LHCN-M2 (cell line): ENCODE measurements at places on chromosomes 1 and 21. TPM values are rescaled to one million over a fixed set of nuclear protein-coding genes. Genes with fewer than 3 reads are reported as not detected.

BATF3 gene
- total RNA-seq, result 1.3 and 5.1 TPM in 2 replicates

AIDA gene
- 49.2 and 65.3 TPM in 2 replicates for total RNA-seq

KLF17 gene
- 0.11 and 0.19 TPM in 2 replicates for total RNA-seq

BARHL2 gene
- total RNA-seq, result not detected in 2 replicates

PAX7 gene
- total RNA-seq, result not detected in 2 replicates

KCNJ9 gene
- total RNA-seq, result not detected in 2 replicates

DDR2 gene
- total RNA-seq, result 55.3 and 73.1 TPM in 2 replicates

KIF2C gene
- total RNA-seq, result 95.3 and 99.3 TPM in 2 replicates

C4BPA gene
- not detected in 2 replicates for total RNA-seq

SON gene
- total RNA-seq, result 80.3 and 217 TPM in 2 replicates

IVL gene
- total RNA-seq, result not detected in 2 replicates

CLCA4 gene
- total RNA-seq, result not detected in 2 replicates

MECR gene
- 32.4 and 33.3 TPM in 2 replicates for total RNA-seq

TNFRSF4 gene
- total RNA-seq, result 0.17 and 0.32 TPM in 2 replicates

SPRR2G gene
- not detected in 2 replicates for total RNA-seq

- no peak for DNase-seq
Observed at GRCh38 chr1:228155596-228156514, 6.1 kb downstream of the GJC2 start.

- no peak for DNase-seq
Observed at GRCh38 chr21:44368711-44369446, 15.5 kb downstream of the TRPM2 start.

DNA sequence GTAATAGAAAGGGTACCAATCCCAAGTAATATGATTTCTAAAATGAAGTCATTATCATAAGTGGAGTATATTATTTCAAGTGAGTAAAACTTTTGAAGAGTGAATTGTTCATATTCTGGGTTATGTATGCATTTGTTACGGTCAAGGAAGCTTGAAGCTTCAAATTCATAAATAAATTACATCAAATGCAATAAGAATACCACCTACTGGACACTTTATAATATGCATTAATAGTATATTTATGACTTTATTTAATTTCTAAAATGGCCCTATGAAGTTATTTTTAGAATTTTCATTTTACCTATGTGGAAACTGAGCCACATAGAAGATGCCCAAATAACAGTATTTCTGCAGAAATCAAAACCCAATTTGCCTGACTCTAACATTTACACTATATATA, 260.6 kb downstream of the SMYD3 start:
- DNase-seq, result no peak

GRCh38 chr1:154694995-154695394, 87.0 kb upstream of the ADAR start:
- no peak for DNase-seq

GRCh38 chr1:231278100-231278790, 37.2 kb downstream of the GNPAT start:
- DNase-seq, result no peak

GRCh38 chr1:219132939-219133338, 40.7 kb upstream of the LYPLAL1 start:
- DNase-seq, result no peak

GRCh38 chr1:207389728-207390464, 64.2 kb upstream of the CR2 start:
- DNase-seq, result peak; percentile 80

- DNase-seq, result no peak
Observed at GRCh38 chr1:185636848-185637247, 97.3 kb upstream of the HMCN1 start.

GRCh38 chr1:217948741-217949140, 317.6 kb downstream of the SPATA17 start:
- no peak for DNase-seq

DNA sequence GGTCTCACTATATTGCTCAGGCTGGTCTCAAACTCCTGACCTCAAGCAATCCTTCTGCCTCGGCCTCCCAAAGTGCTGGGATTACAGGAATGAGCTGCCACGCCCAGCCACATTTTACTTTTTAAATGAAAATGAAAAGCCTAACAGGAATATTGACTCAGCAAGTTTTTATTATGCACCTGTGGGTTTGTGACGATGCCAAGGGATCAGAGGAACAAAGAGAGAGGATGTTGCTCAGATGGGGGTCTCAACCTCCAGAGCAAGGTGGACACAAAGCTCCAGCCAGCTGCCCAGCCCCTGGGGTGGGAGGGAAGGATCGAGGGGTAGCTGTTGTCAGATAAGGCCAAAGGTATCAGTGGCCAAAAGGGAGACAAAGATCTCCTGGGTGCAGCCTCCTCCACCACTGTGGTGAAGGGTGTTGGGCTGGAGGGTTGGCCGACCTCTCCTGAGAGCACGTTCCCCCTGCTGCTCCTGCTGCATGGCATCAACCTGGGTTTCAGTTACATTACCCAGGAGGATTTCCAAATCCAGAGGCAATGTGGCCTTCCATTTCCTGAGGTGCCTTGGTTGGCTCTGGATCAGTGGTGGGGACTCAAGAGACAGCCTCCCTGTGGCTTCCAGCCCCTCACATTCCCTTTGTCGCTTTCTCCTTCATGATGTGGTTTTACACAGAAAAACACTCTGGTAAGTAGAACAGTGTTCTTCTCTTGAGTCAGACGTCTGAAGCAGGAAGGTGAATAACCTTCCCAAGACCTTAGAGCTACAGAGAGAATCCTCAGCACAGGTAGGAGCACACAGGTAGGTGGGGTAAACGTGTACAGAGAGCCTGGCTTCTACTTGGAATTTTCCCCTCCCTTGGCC, 34.2 kb downstream of the ZNF496 start:
- DNase-seq, result no peak

DNA sequence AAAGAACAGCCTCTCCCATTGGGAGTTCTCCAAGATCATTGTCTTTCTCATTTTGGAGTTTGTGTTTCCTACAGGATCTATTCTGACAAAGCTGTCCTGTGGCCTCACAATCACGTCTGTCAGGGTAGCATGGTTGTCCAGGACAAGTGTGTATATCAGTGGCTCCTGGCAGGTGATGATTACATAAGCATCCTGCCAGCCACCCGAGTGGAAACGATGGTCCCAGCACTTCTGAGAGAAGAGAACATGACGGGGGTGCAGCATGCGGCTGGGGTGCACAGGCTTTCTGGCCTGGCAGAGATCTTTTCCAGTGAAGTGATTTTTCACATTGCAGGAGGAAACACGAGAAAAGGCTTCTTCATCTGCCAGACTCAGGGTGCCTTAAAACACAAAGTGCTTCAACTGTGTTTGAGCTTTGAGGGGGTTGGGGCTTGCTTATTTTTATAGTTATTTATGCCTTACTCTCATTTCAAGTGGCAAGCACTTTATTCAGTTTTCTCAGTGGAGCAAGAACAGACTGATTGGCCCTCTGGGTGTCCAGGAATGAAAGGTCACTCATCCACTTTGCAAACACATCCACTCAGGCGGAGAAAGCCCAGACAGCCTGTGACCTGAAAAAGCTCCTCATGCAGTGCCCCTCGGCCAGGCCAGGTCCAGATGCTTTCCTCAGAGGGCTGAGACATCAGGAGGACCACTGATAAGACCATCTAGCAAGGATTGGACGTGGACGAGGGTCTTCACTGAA, 186.0 kb downstream of the DUSP10 start:
- DNase-seq, result no peak

GRCh38 chr1:236925386-236925785, 78.9 kb downstream of the MT1HL1 start:
- no peak for DNase-seq

- DNase-seq, result peak; percentile 88
Observed at GRCh38 chr1:19388980-19389379, 76.9 kb downstream of the SLC66A1 start.

GRCh38 chr1:183638649-183639387, 3.2 kb upstream of the ARPC5 start:
- no peak for DNase-seq

GRCh38 chr1:19208710-19209438, 1.2 kb downstream of the UBR4 start:
- DNase-seq, result peak; percentile 34

DNA sequence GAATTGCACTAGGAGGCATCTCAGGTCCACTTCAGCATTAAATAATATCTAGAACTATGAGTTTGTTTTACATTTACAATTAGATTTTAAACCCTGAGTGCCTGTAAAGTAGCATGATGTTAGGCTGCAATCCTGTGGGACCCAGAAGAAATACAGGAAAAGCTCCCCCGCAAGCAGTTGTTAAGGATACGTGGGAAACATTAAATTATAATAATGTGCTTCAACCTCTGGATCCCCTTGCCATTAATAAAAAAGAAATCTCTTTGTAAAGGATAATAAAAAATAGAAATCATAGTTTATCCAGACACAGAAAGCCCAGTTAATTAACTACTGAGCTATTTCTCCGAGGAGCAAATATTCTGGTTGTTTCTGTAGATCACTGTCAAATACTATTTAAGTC, 106.0 kb downstream of the PCNX2 start:
- no peak for DNase-seq

DNA sequence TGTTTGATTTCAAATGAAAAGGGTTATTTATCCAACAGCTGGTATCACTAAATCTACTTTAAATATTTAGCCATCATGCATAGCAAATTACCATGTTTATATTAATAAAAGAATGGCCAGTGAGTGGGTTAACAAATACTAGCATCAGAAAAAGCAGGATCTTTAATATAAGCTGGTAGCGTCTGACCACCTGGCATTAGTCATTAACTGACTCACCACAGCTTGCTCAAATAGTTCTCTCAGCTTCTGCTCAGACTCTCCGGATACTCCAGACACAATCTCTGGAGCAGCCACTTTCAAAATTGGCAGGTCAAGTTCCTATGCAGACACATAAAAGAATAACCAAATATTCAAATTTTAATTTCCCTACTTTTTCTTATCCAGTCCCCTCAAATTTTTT, 29.6 kb downstream of the NVL start:
- DNase-seq, result peak; percentile 85

DNA sequence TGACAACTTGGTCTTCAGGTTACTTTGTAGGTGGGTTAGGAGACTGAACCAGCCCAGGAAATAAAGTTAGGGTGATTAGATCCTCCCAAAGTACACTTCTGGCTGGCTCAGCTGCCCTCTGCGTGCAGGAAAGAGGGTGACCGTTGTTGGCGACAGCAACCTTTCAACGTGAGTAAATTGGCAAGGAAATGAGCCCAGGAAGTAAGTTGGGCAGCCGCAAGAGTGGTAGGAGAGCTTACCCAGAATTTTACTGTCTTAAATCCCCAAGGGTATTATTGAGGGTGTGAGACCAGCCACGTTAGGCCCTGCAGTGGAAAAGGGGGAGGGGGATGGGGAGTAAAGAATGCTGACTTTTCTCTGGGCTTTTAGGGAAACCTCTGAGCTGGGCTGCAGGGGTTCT, 1.6 kb downstream of the TENT5C start:
- no peak for DNase-seq

GRCh38 chr1:1900883-1901640, 10.2 kb upstream of the GNB1 start:
- no peak for DNase-seq

DNA sequence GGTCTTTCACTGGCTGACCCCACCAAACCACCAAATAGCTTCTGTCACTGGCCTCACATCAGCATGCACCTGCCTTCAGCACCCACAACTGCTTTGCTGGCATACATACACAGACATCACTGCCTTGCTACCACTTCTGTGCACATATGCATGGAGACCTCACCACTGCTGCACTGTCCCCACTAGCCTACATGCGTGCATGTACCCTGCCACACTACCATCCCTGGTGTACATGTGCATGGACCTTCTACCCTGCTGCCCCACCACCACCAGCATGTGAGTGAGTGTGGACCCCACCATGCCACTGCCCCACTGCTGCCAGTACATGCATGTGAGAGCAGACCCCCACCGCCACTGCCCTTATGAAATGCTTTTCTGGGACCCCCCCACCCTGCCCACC, 6.1 kb downstream of the CD1C start:
- no peak for DNase-seq

DNA sequence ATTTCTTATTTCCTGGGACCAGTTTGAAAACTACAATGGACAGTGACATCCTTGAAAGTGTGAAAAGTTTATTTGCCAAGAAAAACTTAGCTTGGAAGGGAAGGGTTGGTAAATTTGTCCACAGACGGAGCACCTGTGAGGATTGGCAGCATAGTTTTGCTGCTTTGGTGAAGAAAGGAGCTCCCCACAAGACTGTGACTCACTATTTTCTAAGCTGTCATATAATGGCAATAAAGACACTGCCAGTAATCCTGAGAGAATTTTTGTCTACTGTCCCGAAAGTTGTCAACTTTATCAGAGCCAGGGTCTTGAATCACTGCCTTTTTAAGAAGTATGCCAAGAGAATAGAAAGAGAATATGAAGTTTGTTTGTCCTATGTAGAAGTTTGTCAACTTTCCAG, 230.8 kb downstream of the NEGR1 start:
- peak; percentile 63 for DNase-seq

DNA sequence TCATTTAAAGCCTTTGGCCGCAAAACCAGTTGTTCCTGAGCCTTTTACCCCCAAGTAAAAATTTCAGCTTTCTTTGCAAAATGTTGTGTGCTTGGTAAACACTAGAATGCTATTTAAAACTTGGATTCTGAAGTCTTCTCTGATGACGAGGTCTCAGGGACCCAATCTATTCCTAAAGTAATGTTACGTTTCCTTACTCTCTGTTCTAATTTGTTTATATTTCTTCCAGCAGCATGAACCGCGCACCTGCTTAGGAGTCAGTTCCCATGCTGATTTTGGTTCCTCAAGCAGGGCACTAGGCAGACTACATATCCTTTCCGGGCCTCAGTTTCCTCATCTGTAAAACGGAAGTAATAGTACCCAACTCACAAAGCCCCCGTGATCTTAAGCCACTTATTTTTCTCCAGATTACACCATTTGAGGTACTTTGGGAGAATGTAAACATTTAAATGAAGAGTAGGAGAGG, 969 bp upstream of the ALDH4A1 start:
- DNase-seq, result no peak

GRCh38 chr1:145997016-145997717, 788 bp upstream of the TXNIP start:
- DNase-seq, result peak; percentile 33
